LoVo (cell line): ENCODE measurements at places on chromosomes 7 and 10.
A peak's percentile ranks its signal among the peaks of the same experiment; 100 is the strongest.

DNA sequence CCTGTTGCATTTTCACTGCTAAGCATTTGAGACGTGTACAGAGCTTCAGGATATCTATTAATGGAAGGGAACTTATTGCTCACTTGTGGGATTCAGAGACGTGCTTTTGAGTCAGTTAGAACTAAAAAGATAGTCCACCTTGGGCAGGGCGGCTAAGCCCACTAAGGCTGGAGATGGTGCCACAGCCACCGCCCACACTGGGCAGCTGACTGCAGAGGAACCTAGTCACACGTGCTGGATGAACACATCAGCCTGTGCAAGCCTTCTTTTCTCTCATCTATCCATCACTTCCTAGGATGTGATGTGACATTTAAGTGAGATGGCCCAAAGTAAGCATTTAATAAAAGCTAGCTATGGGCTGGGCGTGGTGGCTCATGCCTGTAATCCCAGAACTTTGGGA is 78.0 kb downstream of the PTPRE start:
- DNase-seq, result no peak

DNA sequence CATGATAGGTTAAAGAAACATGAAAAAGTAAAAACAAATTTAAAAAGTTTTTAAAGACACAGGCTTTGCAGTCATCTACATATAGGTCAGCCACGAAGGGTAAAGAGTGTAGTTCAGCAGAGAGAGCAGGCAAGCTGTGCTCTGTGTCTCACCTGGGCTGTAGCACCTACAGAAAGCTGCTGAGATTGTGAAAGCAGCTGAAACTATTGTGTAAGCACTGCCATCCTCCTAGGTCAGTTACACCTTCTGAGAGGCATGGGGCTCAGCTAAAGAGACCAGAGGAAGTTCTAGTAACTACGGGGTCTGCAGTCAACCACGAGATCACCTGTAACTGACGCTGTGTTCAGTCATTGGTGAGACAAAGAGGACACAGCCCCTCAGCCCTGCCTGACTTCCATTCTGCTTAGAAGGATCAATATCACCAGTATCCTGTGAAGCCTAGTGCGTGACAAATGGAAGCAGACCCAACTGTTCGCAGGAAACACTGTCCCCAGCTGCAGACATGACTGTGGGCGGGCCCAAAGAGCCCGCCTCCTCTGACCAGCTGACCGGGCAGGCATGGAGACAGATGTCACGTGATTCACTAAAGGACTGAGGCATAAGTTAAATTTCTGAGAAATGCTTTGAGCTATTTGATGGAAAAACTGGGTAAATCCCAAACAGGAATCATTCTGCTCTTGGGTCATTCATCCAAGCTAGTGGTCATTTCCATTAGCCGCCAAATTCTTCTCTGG is 87.9 kb downstream of the EBF3 start:
- no peak for DNase-seq

DNA sequence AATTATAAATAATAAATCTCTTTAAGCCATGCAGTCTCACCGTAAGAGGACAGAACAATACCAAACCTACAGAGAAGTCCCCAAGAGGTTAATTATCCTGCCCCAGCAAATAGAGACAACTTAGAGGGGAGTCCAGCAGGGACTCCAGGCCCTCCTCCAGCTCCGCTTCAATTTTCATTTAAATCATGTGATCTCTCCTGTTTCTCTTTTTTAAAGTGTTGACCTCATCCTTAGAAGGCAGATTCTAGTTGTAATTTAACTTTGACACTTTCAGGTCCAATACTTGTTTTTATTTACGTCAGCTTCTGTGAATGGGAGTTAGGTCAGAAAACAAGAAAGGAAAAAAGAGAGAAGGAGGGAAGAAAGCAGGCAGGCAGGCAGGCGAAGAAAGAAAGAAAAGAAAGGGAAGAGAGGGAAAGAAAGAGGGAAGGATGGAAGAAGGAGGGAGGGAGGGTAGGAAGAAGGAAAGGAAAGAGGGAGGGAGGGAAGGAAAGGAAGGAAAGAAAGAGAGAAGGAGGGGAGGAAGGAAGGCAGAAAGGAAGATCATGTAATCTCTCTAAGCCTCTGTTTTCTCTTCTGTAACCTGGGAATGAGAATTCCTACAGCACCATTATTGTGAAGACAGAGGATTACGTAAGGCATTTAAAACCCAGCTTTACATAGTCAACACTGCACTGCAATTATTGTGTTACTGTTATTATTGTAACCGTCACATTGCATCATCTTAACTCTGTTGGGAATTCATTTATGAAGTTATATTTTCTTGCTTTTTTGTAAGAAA is 227.7 kb downstream of the SKIDA1 start:
- DNase-seq, result no peak

- no peak for DNase-seq
Measured at GRCh38 chr10:129869596-129870473, 94.2 kb downstream of the EBF3 start.

DNA sequence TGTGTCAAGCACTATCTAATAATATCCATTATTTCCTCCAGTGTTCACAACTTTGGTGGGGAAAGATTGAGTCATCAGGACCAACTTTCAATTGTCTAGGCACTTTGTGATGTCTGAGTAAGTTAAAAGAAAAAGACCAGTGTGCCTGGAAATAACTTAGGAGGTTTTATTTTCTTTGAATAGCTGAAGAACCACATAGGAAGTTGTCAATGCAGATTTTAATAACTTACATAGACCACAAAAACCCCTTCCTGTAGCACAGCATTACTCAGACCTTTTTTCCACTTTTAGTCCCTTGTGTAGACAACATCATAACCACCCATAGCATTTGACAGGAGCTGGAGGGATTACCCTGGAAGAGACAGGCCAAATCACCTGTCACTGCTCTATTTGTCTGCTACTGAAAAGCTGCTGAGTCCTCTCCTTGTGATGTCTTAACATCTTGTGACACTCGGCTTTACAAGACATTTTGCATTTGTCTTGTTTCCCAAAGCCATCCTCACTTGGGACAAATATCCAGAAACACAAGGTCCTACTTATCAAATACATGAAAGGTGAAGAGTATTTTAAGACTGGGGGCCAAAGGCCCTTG is 241.5 kb upstream of the PTER start:
- DNase-seq, result no peak

GRCh38 chr7:151129960-151130591 is 37.4 kb downstream of the GBX1 start:
- no peak for DNase-seq

DNA sequence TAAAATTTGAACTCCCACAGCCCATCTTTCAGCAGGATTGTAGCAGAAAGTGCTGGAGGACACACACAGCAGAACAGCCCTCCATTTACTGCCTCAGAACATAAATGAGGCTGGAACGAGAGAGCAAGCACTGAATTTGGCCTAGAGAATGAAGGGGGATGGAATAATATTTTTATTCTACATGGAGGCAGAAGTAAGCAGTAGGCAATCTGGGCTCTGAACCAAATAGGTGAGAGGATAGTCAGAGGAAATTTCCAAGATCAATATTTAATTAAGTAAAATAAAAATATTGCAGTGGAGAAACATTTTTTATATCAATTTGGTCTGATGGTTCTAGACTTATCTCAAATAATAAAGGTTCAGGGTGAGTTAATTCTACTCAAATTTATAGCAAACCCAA is 29.2 kb upstream of the TSPAN13 start:
- no peak for DNase-seq

DNA sequence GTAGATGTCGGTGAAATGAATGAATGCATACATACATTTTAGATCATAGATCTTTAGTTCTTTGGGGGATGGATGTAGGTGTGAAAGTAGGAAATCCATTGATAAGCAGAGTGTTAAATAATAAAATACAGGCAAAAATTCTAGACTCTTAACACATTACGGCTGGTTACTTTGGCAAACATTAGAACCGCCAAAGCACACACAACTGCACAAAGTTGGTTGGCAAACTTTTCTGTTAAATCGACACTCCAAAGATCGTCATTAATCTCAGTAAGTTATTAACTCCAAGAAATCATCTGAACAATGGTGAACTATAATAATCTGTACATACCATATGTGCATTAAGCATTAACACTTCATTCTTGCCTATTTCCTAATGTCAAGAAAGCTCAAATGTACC is 231.2 kb downstream of the PLXNA4 start:
- no peak for DNase-seq

DNA sequence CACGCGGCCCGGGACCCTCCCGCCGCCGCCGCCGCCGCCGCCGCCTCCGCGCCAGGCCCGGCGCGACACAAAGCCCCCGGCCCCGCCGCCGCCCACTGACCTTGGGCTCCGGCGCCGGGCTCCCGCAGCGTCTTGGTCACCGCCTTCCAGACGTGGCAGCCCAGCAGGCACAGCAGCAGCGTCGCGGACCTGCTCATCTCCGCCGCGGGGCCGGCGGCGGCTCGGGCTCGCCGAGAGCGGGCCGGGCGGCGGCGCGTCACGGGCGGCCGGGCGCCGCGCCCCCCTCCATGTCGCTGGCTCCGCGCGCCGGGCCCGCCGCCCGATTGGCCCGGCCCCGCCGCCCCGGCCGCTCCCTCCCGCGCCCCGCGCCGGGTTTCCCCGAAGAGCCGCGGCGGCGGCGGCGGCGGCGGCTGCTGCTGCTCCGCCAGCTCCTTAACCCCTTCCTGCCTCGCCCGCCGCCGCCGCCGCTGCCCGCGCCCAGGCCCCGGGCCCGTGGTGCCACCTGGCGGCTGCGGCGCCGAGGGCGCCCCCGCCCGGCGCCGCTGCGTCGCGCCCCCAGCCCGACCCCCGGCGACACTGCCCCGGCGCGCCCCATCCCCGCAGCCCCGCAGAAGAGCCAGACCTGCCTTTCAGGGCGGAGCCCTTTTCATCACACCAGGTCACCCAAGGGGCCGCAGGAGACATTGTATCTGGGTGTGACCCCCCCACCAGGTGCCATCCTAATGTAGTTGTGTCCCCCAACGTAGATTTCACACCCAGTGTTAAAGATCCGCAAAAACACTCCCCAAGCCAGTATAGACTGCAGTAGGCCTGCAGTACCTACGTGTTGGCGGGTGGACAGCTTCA is at the start of gene FAM171A1:
FAM171A1 (minus strand) TSS at position 434 of the 846 bp plus-strand sequence; CDS start at position 197, 237 bp downstream.
- peak; percentile 67 for DNase-seq

- peak; percentile 67 for DNase-seq
Measured at GRCh38 chr10:122263971-122264370, 7.1 kb upstream of the BTBD16 start.

DNA sequence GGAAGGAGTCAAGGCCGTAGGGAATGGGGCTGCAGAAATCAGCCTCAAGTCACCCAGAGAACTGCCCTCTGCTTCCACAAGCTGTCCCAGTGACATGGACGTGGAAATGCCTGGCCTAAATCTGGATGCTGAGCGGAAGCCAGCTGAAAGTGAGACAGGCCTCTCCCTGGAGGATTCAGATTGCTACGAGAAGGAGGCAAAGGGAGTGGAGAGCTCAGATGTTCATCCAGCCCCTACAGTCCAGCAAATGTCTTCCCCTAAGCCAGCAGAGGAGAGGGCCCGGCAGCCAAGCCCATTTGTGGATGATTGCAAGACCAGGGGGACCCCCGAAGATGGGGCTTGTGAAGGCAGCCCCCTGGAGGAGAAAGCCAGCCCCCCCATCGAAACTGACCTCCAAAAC is 50.2 kb upstream of the PDCD4 start:
- DNase-seq, result no peak

DNA sequence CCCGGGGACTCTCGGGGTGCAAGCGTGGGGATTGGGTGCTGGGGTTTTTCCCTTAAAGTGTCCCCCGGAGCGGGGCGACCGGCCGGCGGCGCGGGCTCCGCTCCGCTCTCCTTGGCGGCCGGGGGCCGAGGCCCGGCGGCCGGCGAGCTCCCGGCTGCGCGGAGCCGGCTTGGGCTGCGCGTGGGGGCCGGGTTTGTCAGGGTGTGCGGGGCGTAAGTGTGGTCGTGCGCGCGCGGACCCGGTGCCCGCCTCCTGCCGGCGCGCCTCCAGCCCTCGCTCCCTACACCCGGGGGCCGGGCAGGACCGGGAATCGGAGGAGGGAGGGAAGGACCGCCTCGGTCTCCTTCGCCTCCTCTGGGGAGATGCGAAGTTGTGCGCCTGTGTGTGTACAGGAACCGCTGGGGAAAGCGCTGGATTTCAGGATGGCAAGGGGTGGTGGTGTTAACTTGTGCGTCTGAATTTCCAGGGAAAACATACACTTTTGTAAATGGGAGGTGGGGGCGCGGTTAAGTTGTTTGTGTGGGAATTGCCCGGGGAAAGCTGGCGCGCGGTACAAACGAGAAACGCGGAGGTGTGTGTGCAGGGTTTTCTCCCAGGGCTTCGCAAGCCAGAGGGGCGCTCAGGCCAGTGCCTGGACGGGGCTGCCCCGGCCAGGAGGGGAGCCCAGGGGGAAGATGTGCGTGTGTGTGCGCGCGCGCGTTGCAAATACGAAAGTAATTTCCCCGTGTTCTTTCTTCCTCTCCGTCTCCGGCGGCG is 737 bp downstream of the ZMIZ1 start:
- DNase-seq, result no peak

- DNase-seq, result peak; percentile 72
Measured at GRCh38 chr7:121329191-121330052, 622 bp downstream of the WNT16 start.

DNA sequence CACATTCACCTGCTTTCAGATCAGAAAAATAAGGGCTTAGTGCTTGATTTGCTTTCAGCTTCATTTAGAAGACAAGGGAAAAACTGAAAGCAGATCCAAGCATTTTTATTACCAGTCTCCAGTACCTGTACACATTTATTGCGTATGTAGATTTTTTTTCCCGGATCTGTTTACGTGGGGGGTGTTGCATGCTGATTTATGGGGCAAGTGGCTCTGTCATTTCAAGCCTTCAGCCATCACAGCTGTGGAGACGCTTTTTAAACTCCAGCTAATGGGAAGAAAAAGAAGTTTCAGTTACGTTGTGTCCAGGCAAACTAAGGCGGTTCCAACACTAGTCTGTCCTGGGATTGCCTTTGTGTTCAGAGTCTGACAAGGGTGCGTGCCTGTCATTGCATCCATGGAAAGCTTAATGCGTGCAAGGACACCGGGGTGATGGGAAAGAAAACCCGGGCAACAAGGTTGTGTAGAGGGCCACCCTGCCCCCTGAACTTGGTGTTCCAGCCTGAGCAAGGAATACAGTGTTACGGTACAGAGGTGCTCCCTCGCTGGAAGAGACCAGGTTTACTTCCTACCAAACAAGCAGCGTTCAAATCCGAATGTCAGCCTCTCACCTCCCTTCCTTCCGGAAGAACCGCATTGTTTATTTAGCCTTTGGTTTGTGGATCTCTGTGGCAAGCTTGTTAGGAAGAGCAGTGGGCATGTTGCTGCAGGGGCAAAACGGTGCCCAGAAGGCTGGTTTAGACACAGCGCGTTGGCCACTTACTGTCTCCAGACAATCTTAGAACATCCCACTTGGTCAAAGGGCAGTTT is 128.2 kb downstream of the FGFR2 start:
- DNase-seq, result no peak

DNA sequence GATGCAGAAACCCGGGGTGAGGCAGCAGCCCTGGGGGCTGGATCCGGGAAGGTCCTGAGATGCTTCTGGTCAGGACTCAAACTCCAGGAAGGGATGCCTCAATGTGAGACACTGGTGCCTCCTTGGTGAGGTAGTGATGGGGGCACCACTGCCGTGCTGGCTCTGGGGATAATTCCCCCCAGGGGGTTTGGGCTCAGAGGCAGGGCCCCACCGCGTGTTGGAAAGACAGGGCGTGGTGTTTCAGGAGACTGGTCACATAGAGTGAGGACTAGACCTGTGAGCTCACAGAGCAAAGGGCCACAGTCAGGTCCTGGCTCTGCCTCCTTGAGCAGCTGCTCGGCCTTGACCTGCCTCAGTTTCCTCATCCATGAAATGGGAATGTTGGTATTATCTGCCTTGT is 361.9 kb downstream of the GLRX3 start:
- DNase-seq, result no peak

GRCh38 chr7:77199013-77199966 is at the start of gene FGL2:
FGL2 (minus strand) TSS chr7:77199819; CDS start chr7:77199793, 26 bp downstream.
- DNase-seq, result no peak
